ENCODE measurements at places on chromosomes 2 and 18. TPM values are rescaled to one million over a fixed set of nuclear protein-coding genes. Genes with fewer than 3 reads are reported as not detected.

Gene NEU4
- polyA plus RNA-seq, result 1.2 TPM

Gene IL1R2
- polyA plus RNA-seq, result 0.47 TPM

Gene PHLPP1
- 17.9 TPM for polyA plus RNA-seq

Gene CYP1B1
- polyA plus RNA-seq, result 106 TPM

Gene ANKRD36C
- polyA plus RNA-seq, result 31.4 TPM

Gene ALKAL2
- polyA plus RNA-seq, result 4.9 TPM

Gene COL5A2
- 133 TPM for polyA plus RNA-seq

Gene VWA3B
- polyA plus RNA-seq, result 0.80 TPM

Gene GATA6
- 7.3 TPM for polyA plus RNA-seq

Gene BCL2
- polyA plus RNA-seq, result 25.2 TPM

Gene IL18RAP
- polyA plus RNA-seq, result 0.27 TPM

Gene INPP5D
- polyA plus RNA-seq, result 6.6 TPM

Gene CHST9
- 5.3 TPM for polyA plus RNA-seq

Gene CD226
- 3.4 TPM for polyA plus RNA-seq

Gene ATP6V1B1
- 58.5 TPM for polyA plus RNA-seq

Gene DPP10
- polyA plus RNA-seq, result 17.1 TPM

Gene PPM1B
- 91.1 TPM for polyA plus RNA-seq

Gene CYTIP
- polyA plus RNA-seq, result 1.7 TPM

Gene IL36A
- polyA plus RNA-seq, result not detected

Gene FSHR
- polyA plus RNA-seq, result not detected

Gene FTCDNL1
- 1.2 TPM for polyA plus RNA-seq

Gene PRKAG3
- polyA plus RNA-seq, result 0.15 TPM

Gene MAP2
- polyA plus RNA-seq, result 42.7 TPM

Gene ERMN
- polyA plus RNA-seq, result 0.93 TPM

Gene LRRC30
- polyA plus RNA-seq, result 0.40 TPM

Gene ANKRD30B
- 0.62 TPM for polyA plus RNA-seq

Gene CXCR4
- polyA plus RNA-seq, result 45.7 TPM

Gene GPR45
- not detected for polyA plus RNA-seq

Gene RAB6C
- polyA plus RNA-seq, result 0.75 TPM

Gene SPDYA
- 3.9 TPM for polyA plus RNA-seq

Gene DTNA
- polyA plus RNA-seq, result 22.7 TPM

Gene MREG
- 25.4 TPM for polyA plus RNA-seq

Gene EHD3
- 21.5 TPM for polyA plus RNA-seq

Gene MRO
- 2.2 TPM for polyA plus RNA-seq

Gene RESP18
- not detected for polyA plus RNA-seq

Gene SLC9A2
- 8.0 TPM for polyA plus RNA-seq

Gene DNER
- 67.2 TPM for polyA plus RNA-seq

Gene ARHGEF4
- 6.6 TPM for polyA plus RNA-seq

Gene TMEM214
- 68.9 TPM for polyA plus RNA-seq

Gene PROM2
- 39.1 TPM for polyA plus RNA-seq

Gene ATG4B
- 105 TPM for polyA plus RNA-seq

Gene IL18R1
- polyA plus RNA-seq, result 3.2 TPM

Gene CPO
- 1.7 TPM for polyA plus RNA-seq

Measured in left kidney (tissue), 8 donors.